ENCODE measurements at places on chromosomes 1 and 21. TPM values are rescaled to one million over a fixed set of nuclear protein-coding genes. Genes with fewer than 3 reads are reported as not detected.

DNA sequence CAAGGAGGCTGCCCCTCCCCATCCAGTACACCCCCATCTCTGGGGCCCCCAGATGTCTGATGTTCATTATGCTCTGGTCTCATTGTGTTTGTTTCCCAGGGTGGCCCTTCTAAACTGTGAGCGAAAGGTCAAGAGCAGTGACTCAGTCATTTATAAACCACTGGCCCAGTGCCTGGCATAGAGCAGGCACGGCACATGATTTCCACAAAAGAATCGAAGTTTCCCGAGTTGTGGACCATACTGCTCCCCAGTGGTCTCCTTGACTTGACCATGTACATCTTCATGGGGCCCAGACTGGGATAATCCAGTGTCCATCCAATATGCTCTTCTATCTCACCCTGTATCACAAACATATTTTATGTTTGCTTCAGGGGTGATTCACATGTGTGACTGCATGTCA lies 153.3 kb downstream of the NR5A2 start:
- DNase-seq, result peak; percentile 86

- no peak for DNase-seq
Measured at GRCh38 chr1:2596530-2597333, 10.2 kb downstream of the PRXL2B start.

- peak; percentile 85 for DNase-seq
Measured at GRCh38 chr1:22903113-22903512, 69.6 kb downstream of the LACTBL1 start.

DNA sequence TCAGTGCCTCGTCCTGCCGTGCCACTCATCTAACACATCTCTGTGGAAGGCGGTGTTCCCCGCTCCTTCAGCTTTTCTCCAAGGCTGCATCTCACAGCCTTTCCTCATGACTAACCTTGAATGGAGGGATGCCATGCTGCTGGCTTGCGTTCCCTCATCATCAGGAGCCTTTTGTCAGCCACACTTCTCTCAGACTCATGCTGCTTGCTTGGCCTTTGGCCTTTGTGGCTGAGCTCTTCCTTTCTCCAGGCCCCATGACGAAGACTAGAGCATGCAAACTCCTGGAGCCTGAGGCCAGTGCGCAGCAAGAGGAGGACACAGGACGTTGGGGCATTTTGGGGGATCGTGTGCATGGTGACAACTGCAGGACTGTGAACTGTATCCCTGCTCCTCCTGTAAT lies 70.8 kb downstream of the SYT2 start:
- peak; percentile 67 for DNase-seq

DNA sequence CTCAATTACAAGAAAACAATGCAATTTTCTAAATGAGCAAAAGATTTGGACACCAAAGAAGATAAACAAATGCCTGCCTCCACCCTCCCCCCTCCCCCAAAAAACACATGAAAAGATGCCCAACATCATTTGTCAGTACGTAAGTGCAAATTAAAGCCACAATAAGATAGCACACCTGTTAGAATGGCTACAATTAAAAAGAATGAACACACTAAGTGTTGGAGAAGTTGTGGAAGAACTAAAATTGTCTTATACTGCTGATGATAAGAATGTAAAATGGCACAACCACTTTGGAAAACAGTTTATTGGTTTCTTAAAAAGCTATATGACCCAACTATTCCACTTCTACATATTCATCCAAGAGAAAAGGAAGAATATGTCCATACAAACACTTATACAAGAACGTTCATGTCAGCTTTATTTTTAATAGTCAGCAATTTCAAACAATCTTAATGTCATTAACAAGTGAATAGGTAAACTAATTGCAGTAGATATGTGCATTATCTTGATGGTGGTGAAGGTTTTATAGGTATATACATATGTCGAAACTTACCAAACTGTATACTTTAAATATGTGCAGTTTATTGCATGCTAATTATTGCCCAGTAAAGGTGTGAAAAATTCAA lies 10.4 kb downstream of the IL20 start:
- DNase-seq, result no peak

GRCh38 chr1:230746617-230747016 lies 571 bp upstream of the CAPN9 start:
- no peak for DNase-seq

GRCh38 chr1:184596950-184597645 lies 157.6 kb downstream of the EDEM3 start:
- no peak for DNase-seq

DNA sequence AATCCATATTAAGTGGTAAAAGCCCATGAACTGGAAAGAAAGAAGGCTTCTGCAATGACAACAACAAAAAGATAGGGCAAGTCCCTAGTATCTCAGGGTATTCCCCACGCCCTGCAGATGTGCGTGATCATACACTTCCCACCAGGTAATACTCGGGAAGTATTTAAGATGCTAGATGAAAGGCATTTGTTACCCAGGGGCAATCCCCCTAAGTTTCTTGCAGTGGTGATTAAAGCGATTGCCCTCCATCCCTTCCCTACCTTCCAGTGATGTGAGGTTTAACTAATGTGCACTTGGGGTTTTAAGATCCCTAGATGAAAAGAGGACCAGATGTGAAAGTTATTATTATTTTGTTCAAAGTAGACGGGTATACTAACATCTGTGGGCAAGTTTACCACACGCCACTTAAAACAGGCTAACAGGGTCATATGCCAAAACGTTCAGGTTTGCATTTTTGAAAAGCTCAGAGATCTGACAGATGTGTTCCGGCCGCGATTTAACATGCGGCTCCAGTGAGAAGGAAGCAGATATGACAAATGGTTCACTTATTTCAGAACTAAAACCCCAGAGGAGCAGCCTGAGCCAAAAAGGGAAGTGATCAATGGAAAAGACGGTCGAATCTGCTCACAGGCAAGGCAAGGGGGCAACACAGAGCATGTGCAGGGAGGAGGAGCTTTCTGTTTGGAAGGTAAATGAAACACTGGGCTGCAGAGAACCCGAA lies 17.4 kb downstream of the TIAM1 start:
- peak; percentile 71 for DNase-seq

DNA sequence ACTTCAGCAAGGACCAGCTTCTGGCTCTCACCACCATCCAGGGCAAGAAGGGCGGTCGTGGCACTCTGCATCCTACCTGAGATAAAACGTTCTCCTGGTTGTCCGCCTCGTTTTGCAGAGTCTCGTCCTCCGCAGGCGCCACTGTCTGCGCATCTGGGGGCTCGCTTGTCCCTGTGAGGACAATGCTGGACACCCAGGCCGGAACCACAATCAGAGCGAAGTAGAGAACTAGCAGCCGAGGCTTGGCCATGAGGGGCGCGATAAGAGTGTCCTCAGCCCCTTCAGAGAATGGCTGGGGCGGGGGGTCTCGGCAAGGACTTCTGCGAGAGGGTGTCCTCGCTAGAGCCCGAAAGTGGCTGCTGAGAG lies 505 bp downstream of the OLFML2B start:
- DNase-seq, result peak; percentile 32

GRCh38 chr1:27551170-27551952 lies 52.6 kb downstream of the AHDC1 start:
- DNase-seq, result no peak

DNA sequence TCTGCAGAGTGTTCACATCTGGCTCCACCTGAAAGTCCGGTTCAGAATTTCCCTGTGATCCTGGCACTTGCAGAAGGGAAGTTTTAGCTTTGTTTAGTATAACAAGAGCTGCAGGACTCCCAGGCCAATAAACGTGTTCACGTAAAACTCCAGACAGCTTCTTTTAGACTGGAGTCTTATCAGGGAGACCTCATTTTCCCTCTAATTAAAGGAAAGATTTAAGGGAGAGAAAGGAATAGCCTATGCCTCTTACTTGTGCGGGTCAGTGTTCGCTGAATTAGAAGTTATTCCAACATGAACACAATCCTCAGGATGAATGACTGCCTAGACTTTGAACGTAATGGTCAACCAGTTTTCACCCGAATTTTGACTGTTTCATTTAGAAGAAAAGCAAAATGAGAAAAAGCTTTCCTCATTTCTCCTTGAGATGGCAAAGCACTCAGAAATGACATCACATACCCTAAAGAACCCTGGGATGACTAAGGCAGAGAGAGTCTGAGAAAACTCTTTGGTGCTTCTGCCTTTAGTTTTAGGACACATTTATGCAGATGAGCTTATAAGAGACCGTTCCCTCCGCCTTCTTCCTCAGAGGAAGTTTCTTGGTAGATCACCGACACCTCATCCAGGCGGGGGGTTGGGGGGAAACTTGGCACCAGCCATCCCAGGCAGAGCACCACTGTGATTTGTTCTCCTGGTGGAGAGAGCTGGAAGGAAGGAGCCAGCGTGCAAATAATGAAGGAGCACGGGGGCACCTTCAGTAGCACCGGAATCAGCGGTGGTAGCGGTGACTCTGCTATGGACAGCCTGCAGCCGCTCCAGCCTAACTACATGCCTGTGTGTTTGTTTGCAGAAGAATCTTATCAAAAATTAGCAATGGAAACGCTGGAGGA lies 202.1 kb upstream of the SGIP1 start:
- DNase-seq, result peak; percentile 92

DNA sequence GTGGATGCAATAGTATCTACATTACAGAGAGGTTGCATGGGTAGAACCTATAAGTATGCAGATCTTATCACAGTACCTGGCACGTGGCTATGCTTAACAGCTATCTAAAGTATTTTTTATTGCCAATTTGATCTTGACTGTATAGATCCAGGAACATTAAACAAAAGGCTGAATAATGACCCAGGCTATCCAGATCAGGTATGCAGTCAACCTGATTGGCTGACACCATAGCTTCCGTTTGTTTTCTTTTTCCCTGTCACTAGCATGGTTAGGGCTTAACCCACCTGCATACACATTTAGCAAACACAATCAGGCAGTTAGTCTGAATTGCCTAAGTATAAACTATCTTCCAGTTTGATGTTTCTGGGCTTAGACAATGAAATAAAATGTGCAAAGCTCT lies 264.9 kb upstream of the PLXNA2 start:
- no peak for DNase-seq

DNA sequence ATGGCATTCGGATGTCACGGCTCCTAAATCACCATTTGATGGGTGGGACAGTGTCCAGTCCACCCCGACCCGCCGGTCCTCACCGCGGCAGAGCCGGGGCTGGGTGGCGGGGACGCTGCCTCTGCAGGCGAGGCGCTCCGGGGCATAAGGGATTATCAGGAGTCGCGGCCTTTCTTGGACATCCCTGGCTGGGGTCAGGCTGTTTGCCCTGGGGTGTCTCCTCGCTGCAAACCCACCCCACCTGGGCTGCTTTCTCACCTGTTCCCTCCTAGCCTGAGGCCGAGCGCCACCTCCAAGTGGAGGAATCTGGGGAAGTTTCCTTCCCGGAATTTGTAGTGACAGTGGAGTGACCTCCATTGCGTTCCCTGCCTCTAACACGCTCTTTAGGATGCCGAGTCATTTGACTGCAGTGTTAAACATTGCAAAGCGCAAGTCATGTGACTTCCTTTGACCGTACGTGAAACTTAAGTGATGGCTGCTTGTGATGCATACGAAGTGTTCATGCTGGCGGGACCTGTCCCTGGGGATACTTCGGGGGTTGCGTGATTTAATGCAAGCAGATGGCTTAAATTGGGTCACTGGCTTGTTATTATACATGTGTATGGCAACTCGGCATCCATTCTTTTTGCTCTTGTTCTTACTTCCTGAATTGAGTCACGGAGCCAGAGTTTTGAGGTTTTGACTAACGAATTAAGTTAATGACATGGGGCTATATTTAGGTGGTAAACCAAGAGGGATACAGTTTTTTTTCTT lies 536 bp downstream of the LGALS8 start:
- DNase-seq, result peak; percentile 95

DNA sequence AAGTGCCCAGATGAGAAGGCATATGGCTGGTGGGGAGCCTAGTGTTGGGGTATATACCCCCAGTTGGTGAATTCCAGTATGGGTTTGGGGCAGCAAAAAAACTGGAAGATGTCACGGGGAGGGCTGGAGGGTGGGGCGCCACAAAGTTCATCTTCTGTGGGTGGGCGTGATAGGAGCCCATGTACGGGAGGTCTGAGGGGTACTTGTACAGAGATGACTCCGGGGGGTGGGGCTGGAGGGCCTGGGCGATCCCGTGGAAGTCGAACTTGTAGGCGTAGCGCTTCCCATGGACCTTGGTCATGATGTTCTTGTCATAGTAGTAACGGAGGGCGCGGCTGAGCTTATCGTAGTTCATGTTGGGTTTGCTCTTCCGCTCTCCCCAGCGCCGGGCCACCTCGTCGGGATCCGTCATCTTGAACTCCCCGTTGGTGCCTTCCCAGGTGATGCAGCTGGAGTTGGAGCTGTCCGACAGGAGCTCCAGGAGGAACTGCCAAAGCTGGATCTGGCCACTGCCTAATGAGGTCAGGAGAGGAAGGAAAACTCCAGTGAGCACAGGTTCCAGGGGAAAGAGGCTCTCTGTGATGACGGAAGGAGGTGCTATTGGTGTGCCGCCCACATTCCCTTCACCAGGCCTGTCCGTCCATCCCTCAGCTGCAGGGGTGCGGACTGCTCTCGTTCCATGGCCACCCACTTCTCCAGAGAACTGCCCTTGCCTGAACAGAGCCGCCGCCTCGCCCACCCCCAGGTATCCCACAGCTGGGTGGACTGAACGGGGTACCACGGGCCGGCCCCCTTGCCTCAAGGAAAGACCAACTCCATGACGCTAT lies 114.7 kb downstream of the ERG start:
- DNase-seq, result no peak

DNA sequence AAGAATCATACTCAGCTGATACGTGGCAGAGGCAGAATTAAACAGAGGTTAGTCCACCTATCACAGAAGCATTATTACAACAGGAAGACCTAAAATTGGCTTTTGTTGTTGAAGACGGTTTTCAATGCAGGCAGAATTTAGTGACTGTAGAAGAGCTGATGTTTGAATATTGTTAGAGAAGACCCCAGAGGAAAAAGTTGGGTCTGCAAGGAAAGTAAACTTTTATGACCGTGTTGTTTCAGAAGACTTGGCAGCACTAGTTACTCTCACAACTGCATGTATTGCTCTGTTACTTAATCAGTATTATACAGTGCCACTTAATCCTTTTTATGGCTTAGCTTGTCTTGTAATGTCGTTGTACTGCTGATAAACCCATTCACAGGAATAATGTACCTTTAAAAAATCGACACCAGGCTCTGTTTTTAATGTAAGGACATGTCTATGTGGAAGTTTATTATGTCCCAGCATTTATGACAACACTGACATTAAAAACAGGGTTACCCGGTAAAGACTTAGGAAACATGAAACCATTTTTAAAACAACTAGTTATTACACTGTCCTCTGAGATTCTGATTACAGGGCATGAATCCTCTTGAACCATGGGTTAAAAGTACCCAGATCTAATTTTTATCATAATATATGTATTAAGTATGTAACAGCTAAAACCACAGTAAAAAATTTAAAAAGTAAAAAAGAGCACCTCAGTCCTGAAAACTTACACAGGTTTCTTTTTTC lies 235.4 kb downstream of the TTLL7 start:
- no peak for DNase-seq

- DNase-seq, result no peak
Measured at GRCh38 chr21:41371685-41372030, 9.8 kb downstream of the MX2 start.

- DNase-seq, result no peak
Measured at GRCh38 chr1:162088281-162088969, 18.9 kb downstream of the NOS1AP start.

Gene PGLYRP3
- not detected for total RNA-seq

Gene ELAPOR1
- 0.51 TPM for total RNA-seq

Gene MMP23B
- total RNA-seq, result not detected

Gene LRRC38
- not detected for total RNA-seq

Gene DNASE2B
- total RNA-seq, result not detected

Gene HUNK
- 1.3 TPM for total RNA-seq

Gene PTAFR
- not detected for total RNA-seq

Gene SPATA17
- 0.43 TPM for total RNA-seq
